ENCODE measurements at places on chromosomes 1 and 21.

GRCh38 chr1:166080277-166080966 lies 86.4 kb downstream of the FAM78B start:
- DNase-seq = no peak

GRCh38 chr1:81731989-81732388 lies 68.7 kb upstream of the ADGRL2 start:
- no peak for DNase-seq

- no peak for DNase-seq
These were observed 85.7 kb downstream of the ITPKB start for GRCh38 chr1:226653311-226653921.

GRCh38 chr1:160907976-160908375 lies 23.0 kb upstream of the ITLN1 start:
- no peak for DNase-seq

GRCh38 chr1:85563139-85563538 lies 17.4 kb upstream of the CCN1 start:
- DNase-seq = no peak

DNA sequence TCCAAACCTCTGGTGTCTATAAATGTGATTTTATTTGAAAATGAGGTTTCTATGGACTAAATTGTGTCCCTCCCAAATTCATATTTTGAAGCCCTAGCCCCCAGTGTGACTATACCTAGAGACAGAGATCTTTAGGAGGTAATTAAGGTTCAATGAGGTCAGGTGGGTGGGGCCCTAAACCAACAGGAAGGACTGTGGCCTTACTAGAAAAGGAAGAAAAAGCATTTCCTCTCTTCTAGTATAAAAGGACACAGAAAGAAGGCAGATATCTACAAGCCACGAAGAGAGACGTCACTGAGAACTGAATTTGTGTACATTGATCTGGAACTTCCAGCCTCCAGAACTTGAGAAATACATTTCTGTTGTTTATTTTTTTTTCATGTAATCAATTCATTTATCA lies 123.1 kb upstream of the RUNX1 start:
- DNase-seq = no peak

- no peak for DNase-seq
These were observed 20.6 kb downstream of the ADORA1 start for GRCh38 chr1:203148127-203148526.

DNA sequence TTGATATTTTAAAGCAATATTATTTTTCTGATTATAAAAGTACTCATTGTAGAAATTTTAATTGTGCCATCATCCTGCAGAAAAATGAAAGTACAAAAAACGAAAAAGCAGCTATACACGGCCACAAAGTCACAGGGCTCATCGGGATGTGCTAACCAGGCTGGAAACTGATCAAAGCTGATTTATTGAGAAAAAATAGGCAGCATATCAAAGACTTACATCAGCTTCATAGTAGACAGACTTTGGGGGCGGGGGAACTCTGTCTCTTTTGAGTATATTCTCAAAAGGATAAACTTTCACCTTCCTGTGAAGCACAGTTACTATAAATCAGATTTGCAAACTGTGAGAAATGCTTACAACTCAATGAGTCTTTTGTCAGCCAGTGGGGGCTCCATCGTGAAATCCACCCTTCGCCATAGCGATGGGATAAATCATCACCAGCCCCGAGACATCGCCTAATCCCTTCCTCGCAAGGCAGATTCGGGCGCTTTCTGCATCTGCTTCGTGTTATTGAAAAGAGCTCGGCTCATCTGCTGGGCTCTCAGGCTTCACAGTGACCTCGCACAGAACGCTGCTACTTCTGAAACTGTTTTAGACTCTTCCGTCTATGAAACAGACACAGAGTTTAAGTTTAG lies 69.2 kb upstream of the ERG start:
- DNase-seq = no peak

GRCh38 chr1:85463731-85464496 lies 1.0 kb downstream of the DDAH1 start:
- no peak for DNase-seq

DNA sequence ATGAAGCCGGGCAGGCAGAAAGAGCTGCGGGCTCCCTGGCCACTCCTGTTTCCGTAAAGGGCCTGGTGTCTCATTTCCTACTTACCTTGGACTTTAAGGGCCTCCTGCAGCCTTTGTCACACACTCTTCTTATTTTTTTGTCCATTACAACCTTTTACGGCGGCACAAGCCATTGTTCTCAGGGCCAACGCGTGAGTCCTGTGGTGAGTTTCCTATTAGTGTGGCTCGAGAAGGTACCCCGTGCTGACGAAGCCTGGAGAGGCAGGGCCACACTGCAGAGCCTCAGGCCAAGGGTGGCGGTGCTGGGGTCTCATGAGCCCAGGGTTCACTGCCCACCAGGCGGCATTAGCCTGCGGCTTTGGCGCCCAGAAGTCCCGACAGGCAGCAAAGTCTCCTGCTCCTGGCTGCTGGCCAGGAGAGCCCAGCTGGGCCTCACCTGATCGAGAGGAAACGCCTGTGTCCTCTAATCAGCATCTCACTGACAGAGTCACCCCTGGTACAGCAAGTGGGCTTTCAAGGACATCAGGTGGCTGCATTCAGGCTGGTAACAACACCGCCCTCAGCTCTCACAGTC lies 62.0 kb downstream of the SIK1 start:
- DNase-seq = no peak

GRCh38 chr1:145960468-145961108 lies 2.8 kb upstream of the LIX1L start:
- DNase-seq = peak; percentile 21

GRCh38 chr1:218823291-218823900 lies 350.3 kb upstream of the LYPLAL1 start:
- DNase-seq = no peak

DNA sequence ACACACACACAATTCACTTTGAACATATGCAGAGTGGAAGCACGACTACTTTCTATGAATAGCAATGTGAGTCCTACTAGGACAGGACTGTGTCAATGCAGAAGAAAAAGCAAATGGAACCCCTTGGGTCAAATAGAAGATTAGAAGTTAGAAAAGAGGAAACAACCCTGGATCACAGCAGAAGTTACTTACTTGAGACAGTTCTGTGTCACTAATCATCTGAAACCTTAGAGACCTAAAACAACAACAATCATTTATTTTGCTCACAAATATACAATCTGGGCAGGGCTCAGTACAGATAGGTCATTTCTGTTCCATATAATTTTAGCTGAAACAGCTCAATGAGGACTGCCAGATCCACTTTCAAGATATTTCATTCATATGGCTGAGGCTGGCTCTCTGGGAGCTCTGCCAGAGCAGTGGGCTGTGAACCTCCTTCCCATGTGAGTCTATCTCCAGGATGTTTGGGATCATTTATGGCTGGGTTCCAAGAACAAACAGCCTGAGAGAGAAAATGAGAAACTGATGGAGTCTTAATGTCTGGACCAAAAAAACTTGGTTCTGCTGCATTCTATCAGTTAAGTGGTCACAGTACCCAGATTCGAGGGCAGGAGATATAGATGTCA lies 42.5 kb upstream of the IL10 start:
- no peak for DNase-seq

DNA sequence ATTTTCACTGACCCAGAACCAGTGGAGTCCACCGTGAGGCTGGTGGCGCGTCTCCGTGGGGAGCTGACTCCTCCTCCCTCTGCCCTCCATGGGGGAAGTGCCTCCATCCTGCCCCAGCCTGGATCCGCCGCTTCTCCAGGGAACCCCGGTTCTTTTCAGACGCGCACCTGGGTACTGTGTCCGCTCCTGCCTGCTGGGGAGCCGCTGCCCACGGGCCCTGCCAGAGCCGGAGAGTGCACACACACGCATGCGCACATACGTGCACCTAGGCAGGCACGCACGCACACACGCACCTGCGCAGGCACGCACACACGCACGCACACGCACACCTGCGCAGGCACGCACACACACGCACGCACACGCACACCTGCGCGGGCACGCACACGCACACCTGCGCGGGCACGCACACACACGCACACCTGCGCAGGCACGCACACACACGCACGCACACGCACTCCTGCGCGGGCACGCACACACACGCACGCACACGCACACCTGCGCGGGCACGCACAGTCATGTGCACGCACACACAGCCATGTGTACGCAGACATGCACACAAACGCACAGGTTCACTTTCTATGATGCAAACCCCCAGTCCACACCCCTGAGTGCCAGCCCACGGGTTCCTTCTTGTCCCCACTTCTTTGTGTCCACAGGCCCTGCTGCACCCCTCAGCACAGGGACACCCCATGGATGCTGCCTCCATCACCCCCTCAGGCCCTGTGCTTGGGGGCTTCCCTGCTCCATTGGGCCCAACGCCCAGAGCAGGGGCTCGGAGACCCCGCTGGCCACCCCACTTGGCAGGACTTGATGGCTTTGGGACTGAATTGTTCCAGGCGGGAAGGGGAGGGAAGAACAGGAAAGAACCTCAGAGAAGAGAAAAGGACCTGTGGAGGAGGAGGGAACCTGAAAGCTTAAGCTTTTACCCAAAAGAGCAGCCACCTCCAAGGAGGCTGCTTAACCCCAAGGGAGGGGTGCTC lies 42.7 kb downstream of the MORN1 start:
- DNase-seq = no peak

GRCh38 chr1:13700521-13701270 lies 708 bp downstream of the PRDM2 start:
- no peak for DNase-seq

- DNase-seq = no peak
These were observed 71.5 kb downstream of the UMODL1 start for GRCh38 chr21:42142627-42143026.

- DNase-seq = no peak
These were observed 25.7 kb upstream of the SLC19A2 start for GRCh38 chr1:169511316-169512005.

DNA sequence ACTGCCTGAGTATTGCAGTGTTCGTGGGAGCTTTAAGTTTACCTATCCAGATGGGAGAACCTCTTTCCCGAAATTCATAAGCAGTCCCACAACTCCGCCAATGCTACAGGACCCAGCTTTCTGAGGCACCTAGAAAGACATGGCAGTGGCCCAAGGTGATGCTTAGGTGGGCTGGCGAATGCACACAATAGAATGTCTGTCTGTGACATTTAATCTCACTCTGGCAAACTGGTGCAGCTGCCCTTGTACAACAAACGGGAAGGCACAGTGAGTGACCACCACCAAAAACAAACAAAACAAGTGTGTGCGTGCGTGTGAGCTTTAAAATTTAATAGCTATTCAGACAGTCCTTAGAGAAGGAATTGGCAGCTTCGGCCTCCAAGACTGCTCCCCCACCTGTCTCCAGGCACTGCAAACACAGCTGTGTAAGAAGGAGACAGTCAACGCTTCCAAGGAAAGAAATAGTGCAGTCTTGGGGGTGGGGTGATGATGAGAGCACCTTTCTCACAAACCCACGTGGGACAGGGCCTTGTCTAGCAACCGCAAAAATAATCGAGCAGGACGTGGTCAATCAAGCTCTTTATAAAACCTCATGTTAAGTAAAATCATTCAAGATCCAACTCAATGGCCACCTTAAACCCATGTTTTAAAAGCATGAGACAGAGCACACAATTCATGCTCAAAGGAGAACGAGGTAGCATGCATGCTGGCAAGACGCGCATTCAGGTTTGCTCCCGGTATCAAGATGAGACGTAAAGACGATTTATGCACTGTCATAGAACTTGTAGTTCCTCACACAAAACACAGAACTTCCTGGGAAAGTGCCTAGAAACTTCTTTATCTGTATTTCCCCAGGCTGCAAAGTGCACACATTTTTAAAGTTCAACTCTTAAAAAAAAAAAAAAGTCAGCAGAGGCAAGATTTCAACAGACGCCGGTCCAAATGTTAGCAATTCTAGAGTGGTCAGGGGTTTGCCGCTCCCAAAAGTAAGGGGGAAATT lies 84.1 kb downstream of the TM2D1 start:
- no peak for DNase-seq

DNA sequence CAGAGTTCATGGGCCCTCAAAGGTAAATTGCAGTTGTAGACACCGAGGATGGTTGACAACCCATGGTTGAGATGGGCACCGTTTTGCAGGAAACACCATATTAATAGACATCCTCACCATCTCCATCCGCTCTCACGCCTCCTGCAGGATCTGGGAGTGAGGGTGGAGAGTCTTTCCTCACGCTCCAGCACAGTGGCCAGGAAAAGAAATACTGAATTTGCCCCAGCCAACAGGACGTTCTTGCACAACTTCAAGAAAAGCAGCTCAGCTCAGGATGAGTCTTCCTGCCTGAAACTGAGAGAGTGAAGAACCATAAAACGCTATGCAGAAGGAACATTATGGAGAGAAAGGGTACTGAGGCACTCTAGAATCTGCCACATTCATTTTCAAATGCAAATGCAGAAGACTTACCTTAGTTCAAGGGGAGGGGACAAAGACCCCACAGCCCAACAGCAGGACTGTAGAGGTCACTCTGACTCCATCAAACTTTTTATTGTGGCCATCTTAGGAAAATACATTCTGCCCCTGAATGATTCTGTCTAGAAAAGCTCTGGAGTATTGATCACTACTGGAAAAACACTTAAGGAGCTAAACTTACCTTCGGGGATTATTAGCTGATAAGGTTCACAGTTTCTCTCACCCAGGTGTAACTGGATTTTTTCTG lies 9.3 kb downstream of the SLAMF8 start:
- no peak for DNase-seq

GRCh38 chr1:185603158-185603557 lies 131.0 kb upstream of the HMCN1 start:
- DNase-seq = no peak

DNA sequence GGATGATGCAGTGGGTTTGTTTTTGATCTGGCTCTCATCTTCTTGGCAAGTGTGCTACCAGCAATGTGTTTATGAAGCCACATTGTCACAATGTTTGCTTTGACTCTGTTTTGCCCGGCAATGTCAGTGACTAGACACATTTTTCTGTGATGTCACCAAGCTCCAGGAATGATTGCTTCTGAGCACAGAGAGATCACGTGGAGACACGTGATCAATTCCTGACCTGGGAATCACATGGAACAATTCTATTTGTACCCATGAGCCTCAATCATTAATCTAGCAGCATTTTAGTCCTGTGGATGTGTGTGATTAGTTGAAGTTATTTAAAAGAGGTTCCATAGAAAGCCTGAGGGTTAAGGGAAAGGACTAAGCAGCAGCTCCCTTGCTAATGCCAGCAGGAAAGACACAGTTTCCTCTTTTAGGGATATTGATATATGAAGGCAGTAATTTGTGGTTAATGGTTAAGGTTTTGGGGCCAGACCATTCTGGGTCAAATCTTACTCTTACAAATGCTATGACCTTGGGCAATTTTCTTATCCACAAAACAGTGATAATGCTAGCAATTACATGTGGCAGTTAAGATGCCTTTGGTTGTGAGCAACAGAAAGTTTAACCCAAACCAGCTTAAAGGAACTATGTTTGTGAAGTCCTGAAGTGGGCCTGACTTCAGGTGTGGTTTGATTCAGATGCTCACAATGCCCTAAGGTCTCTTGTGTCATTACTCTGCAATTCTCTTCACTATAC lies 59.0 kb downstream of the FASLG start:
- DNase-seq = no peak

GRCh38 chr1:147837964-147838292 lies 64.7 kb upstream of the GJA8 start:
- DNase-seq = no peak

GRCh38 chr1:39609618-39610331 lies 29.7 kb downstream of the HEYL start:
- no peak for DNase-seq

GRCh38 chr1:43975249-43975961 lies 645 bp downstream of the ATP6V0B start:
- DNase-seq = no peak
